ENCODE measurements at places on chromosomes 5 and 9.

DNA sequence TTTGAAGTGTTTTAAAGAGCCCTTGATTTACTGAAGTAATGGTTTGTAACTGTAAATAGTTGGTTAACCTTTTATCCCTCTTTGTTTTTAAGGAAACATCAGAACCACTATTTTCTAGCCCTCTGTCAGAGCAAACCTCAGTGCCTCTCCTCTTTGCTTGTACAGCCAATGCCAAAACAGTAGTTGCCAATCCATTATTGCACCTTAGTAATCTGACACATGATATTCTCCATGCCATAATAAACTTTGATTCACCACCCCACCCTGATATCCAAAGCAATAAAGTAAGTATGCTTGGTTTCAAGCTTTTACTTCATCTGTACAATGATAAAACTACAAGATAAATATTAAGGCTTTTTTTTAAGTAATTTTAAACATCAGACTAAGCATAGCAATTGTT is 100.8 kb downstream of the DMXL1 start:
- no peak for DNase-seq

DNA sequence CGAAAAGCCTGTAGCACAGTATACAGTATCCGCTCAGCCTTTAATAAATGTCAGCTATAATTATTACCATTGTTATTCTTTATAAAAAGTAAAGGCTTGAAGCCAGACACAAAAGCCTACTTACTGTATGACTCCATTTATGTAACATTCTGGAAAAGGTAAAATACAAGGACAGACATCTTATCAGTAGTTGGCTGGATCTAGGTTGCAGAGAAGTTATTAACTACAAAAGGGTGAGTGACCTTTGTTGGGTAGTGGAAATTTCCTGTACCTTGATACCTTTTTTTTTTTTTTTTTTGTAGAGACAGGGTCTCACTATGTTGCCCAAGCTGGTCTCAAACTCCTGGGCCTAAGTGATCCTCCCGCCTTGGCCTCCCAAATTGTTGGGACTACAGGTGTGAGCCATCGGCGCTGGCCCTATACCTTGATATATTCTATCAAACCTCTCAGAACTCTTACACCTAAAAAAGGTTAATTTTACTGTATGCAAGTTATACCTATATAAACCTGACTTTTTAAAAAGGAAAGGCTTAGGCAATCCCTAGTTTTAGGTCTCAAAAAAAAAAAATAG is 6.0 kb downstream of the HDAC3 start:
- no peak for DNase-seq

GRCh38 chr5:128681764-128682592 is 143.9 kb upstream of the FBN2 start:
- no peak for DNase-seq

- no peak for DNase-seq
These were observed 324.3 kb upstream of the RFX3 start for GRCh38 chr9:3850098-3850497.

GRCh38 chr9:134378901-134379338 is 52.7 kb downstream of the RXRA start:
- DNase-seq = no peak
